ENCODE measurements at places on chromosomes 7 and 10. TPM values are rescaled to one million over a fixed set of nuclear protein-coding genes. Genes with fewer than 3 reads are reported as not detected.

Gene TRIM74
- 0.58 TPM for total RNA-seq

Gene FFAR4
- not detected for total RNA-seq

Gene GPER1
- 0.25 TPM for total RNA-seq

Gene WNT16
- not detected for total RNA-seq

Gene SLC16A9
- total RNA-seq, result not detected

Gene LRRD1
- not detected for total RNA-seq

Gene SPDYE6
- not detected for total RNA-seq

Gene OPN4
- total RNA-seq, result not detected

Gene INMT
- total RNA-seq, result not detected

Gene IL6
- total RNA-seq, result 11.0 TPM

Gene SLIT1
- total RNA-seq, result 0.05 TPM

Gene XRCC2
- 8.5 TPM for total RNA-seq

Measured in endothelial cell of umbilical vein (primary cell).